Left forelimb (tissue), 1 donor: ENCODE measurements at places on chromosomes 13 and 19.

DNA sequence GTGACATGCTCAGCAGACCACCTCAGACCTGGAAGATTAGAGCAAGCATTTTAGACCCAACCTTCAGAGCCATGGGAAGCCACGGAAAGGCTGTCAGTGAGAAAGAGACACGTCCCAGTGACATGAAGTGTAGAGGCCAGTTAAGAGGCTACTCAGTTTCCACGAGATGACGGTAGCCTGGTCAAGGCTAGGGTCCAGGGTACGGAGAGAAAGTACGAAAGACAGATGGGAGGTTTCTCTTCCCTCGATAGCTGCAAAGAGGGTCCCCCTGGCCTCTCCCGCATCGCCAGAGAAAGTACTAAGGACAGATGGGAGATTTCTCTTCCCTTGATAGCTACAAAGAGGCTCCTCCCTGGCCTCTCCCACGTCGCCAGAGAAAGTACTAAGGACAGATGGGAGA, 8.6 kb downstream of the ZSCAN5A start:
- DNase-seq: no peak

DNA sequence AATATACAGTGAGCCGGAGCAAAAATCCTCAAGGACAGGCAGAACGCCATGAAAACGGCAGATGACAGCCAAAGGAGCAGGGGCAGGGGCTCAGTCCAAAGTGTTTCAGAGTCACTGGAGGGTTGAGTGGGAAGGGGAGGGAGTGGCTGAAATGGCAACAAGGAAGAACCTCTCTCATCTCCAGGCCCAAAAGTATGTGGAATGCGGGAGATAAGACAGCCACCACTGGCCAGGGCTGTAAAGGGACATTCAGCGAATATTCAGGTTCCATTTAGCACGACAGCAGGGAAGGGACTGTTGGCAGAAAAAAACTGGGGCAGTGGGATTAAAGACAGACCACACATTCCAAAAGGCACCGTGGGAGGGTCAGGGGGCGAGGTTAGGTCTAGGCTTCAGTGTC, 48.4 kb downstream of the USPL1 start:
- no peak for DNase-seq

GRCh38 chr13:33610438-33611120, 207.4 kb upstream of the RFC3 start:
- peak; percentile 72 for DNase-seq

- no peak for DNase-seq
Observed at GRCh38 chr19:32458500-32459123, 53.0 kb downstream of the DPY19L3 start.

DNA sequence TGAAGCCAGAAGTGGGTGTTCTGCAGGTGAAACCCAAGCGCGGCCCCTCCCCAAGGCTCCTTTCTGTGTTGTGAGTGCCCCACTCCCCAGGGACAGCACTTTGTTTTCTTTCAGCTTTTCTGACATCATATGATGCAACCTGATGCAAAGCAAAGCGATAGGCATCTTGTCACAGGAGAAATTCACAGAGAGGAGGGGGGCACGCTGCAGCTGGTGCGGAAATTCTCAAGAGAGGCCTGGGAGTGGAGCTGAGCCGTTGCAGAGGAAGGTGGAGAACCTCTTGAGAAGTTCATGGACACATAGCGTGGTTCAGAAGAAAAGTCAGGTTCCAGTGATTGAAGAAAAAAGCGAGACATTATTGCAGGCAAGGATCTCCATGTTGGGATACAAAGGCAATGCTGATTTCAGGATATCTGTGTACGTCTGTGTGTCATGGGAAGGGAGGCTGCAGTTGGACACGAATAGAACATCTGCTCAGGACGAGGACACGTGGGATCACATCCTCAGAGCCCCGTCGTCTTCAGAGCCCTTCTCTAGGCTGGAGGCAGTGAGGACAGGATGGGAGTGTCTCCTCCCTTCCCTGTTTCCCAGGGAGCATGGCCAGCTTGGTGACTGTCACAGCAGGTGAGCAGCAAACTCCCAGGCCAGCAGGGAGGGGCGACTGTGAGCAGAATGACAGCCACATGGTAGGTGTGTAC, 79.2 kb downstream of the IRS2 start:
- DNase-seq: no peak

DNA sequence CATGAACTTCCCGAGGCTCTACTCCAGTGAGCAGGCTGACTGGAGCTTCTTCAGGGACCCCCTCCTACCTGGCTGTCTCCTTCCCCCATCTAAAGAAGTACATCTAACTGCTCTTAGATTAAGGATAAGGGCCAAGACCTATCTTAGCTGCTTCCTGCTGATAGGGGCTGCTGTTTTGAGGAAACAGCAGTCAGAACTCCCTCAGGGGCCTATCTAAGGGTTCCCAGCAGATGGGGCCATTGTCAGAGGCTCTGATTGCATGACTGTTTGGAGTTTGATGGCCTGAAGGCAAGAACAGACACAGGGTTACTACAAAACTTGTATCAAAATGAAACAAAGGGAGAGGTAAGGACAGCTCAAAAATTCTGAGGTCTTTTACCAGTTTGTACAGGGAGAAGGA, 2636.9 kb upstream of the PCDH20 start:
- DNase-seq: no peak

GRCh38 chr19:32223595-32224370, 121.6 kb upstream of the ZNF507 start:
- no peak for DNase-seq

DNA sequence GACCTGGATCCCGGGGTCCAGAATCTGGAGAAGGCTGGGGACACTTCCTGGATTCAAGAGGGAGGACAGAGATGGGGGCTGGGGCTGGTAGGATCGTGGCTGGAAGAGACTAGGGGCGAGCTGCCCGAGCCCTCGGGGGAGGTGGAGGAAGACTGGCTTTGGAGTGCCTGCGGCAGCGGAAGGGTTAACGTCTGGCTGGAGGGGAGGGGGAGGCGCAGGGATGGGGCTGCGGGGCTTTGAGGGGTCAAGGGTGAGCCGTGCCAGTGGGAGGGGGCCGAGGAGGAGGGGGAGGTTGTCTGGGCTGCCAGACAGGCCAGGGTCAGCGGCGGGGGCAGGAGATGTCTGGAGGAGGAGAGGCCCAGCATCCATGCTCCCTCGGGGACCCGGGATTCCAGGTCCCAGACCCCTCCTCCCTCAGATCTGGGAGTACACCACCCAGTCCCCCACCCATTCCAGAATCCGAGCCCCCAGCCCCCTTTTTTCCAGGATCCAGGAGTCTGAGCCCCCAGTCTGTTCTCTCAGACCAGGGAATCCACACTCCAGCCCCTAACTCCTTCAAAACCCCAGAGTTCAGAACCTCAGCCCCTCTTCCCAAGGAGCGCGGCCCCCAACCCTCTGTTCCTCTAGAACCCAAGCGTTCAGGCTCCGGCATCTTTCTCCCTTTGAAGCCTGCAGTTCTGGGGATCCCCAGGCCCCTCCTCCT, 3.2 kb upstream of the SPACA6 start:
- peak; percentile 83 for DNase-seq

DNA sequence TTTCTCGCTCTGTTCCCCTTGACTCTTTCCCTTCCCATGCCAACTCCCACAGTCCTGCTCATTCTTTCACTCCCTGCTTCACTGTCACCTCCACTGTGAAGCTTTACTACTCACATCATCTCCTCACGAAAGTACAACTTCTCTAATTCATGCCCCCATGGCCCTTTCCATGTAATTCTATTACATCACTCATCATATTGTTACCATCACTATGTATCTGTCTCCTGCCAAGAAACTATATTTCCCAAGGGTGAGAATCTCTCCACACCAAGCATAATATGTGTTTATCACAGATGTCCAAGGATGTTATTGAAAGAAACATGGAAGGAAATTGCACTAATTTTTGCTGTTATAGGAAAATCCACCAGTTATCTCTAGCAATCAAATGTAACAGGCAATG, 37.2 kb upstream of the LRCH1 start:
- DNase-seq: no peak

DNA sequence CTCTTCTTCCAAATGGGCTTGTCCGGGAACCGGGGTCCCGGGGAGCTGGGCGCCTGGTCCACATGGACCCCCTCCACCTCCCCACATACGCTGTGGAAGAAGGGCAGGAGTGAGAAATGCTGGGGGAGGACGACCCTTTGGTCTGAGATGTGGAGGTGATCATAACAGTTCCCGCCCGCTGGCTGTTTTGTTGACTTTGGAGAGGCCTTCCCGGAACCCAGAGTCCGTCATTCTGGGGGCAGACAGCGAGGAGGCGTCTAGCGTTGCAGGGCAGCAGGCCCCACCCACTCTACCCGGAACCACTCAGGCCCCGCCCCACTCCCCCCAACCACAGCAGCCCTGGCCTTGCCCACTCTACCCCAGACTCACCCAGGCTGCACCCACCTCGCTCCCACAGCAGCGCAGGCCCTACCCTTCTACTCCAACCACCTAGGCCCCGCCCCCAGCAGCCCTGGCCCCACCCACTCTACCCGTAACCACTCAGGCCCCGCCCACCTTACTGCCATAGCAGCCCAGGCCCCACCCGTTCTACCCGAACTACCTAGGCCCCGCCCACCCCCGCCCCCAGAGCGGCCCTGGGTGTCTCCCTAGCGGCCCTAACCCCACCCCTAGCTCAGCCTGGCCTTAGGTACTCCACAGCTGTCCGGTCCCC, 7.1 kb downstream of the GPR108 start:
- no peak for DNase-seq

DNA sequence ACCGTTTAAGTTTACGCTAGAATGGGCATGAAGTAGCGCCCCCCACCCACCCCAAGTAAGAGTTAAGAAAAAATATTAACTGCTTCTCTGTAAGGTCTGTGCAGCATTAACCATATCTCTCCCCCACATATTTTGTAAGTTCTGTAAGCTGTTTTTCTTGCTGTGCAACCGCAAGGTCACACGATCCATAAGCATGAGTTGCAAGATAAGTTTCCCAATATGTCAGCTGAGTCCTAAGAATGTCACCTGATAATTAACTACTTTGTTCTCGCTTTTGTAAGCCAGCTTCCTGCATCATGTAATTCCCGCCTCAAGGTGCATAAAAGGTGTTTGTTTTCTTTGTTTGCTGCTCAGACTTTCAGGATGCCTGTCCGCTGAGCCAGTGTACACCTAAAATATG, 187.0 kb downstream of the MYO16 start:
- DNase-seq: no peak

- DNase-seq: no peak
Observed at GRCh38 chr13:32007494-32007893, 24.1 kb upstream of the FRY start.

- peak; percentile 81 for DNase-seq
Observed at GRCh38 chr19:15584541-15585115, 30.4 kb upstream of the CYP4F8 start.

DNA sequence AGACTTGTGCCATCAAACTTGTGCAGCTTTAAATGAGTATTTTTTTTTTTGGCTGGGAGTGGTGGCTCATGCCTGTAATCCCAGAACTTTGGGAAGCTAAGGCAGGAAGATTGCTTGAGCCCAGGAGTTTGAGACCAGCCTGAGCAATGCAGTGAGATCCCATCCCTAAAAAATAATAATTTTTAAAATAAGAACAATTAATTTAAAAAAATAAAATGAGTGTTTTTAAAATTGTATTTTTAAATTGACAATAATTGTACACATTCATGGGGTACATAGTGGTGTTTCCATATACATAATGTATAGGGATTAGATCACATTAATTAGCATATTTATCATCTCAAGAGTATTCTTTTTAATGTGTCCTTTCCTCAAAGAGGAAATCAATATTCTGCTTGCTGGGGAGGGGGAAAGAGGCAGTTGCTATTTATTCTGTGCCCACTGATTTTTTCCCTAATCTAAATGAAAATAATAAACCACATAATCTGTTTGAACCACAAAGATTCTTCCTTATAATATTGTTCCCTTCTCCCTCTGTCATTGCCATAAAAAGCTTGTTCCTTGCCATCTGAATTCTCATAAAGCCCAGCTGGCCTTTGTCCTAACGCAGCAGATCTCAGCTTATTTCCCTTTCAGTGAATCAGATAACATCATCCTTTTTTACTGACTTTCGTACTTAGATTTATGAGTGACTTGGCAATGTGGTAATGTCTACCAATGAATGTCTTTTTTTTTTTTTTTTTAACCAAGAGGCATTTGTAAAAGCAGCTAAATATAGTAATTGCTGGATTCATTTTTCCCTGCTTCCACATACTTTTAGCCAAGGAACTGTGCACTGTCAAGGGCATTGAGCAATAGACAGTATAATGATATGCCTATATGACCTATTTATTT, 81.8 kb upstream of the RUBCNL start:
- no peak for DNase-seq

DNA sequence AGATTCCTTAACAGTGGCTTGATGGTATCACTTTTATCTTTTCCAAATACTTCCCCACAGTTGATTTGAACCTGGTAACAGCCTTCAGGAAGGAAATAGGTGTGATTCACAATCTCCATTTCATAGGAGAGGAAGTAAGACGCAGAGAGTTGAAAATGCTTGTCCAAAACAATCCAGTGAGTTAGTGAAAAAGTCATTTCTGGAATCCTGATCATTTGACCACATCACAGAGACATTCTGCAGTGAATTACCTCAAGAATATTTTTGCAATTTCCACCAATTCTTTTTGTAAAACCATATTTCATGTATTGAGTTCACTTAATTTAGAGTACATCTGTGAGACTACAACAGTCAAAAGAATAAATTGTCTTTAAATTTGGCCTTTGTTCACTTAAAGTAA, 292.8 kb downstream of the DCLK1 start:
- no peak for DNase-seq

DNA sequence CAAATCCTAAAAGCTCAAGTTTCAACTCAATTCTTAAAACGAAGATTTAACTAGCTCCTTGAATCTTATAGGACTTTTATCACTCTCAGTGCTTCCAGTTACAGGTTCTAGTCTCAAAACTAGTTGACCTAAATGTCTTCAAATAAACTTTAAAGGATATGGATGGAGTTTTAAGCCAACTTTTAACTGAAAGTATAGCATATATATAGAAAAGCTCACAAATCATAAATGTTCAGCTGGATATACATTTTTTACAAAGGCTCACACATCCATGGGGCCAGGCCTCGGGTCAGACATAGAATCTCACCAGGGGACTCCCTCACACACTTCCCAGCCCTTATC, 47.1 kb upstream of the ARHGEF7 start:
- no peak for DNase-seq

- no peak for DNase-seq
Observed at GRCh38 chr13:48234566-48235340, 1.7 kb downstream of the ITM2B start.

DNA sequence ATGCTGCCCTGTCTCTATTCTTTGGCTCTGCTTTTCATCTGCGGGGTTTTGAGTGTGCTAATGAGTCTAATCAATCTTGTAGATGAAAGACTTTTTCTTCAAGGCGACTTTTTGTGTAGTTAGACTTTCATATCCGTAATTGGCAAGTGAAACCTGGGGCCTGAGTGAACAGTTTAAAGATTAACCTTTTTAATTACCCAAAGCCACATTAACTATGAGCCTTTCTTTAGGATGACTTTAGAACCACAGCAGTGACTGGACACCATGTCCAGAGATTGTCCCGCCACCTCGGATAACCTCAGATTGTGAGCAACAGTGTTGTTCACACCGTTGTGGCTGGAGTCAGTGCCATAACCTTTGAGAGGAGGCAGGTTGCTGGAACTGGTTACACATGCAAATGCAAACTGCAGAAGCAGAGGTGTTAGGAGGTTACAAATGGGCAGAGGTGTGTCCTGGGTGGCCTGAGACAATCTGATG, 58.7 kb downstream of the SIAH3 start:
- DNase-seq: no peak

- DNase-seq: no peak
Observed at GRCh38 chr13:75236774-75237173, 245.2 kb downstream of the TBC1D4 start.
